ENCODE measurements at places on chromosomes 5 and 9. TPM values are rescaled to one million over a fixed set of nuclear protein-coding genes. Genes with fewer than 3 reads are reported as not detected.

VDAC1 gene
- total RNA-seq: 118 TPM

LCN12 gene
- total RNA-seq: not detected

SPATA31A7 gene
- total RNA-seq: not detected

TXNDC8 gene
- total RNA-seq: not detected

BARHL1 gene
- total RNA-seq: not detected

LHX2 gene
- total RNA-seq: not detected

HAPLN1 gene
- not detected for total RNA-seq

FAM219A gene
- total RNA-seq: 8.2 TPM

GPR150 gene
- 1.4 TPM for total RNA-seq

MCC gene
- 24.3 TPM for total RNA-seq

PRRX2 gene
- 4.4 TPM for total RNA-seq

CRHBP gene
- 5.1 TPM for total RNA-seq

ITK gene
- 3.4 TPM for total RNA-seq

STK32A gene
- total RNA-seq: 3.5 TPM

HSPB3 gene
- total RNA-seq: not detected

FAM120A gene
- total RNA-seq: 71.0 TPM

PTGDS gene
- 46.7 TPM for total RNA-seq

CCL27 gene
- not detected for total RNA-seq

TMC1 gene
- not detected for total RNA-seq

FBP1 gene
- 7.4 TPM for total RNA-seq

PCDHB13 gene
- total RNA-seq: 3.7 TPM

KCNV2 gene
- not detected for total RNA-seq

STARD4 gene
- total RNA-seq: 5.3 TPM

HSPA5 gene
- total RNA-seq: 125 TPM

CYFIP2 gene
- total RNA-seq: 12.1 TPM

SLC45A2 gene
- not detected for total RNA-seq

INSL4 gene
- total RNA-seq: not detected

PCDHB2 gene
- total RNA-seq: 9.8 TPM

MED10 gene
- total RNA-seq: 29.9 TPM

SLC4A9 gene
- total RNA-seq: not detected

CAVIN4 gene
- total RNA-seq: 0.33 TPM

MBLAC2 gene
- total RNA-seq: 10.0 TPM

FOXE1 gene
- not detected for total RNA-seq

PCDHGA12 gene
- total RNA-seq: 12.0 TPM

IL13 gene
- total RNA-seq: 0.33 TPM

KCNIP1 gene
- total RNA-seq: 1.0 TPM

SLIT3 gene
- total RNA-seq: 30.7 TPM

FBXO4 gene
- 34.7 TPM for total RNA-seq

DOLK gene
- total RNA-seq: 16.2 TPM

LIX1 gene
- not detected for total RNA-seq

SPINK5 gene
- total RNA-seq: under 0.01 TPM

SLCO6A1 gene
- not detected for total RNA-seq

CCDC69 gene
- total RNA-seq: 97.0 TPM

FOXD1 gene
- 0.32 TPM for total RNA-seq

CARTPT gene
- not detected for total RNA-seq

IFNB1 gene
- not detected for total RNA-seq

ZCCHC10 gene
- total RNA-seq: 13.6 TPM

DNAH5 gene
- 14.4 TPM for total RNA-seq

ARID3C gene
- total RNA-seq: not detected

SPINK6 gene
- total RNA-seq: not detected

ALDOB gene
- not detected for total RNA-seq

CBY3 gene
- total RNA-seq: not detected

ELOVL7 gene
- 7.5 TPM for total RNA-seq

BAAT gene
- total RNA-seq: not detected

TRIM36 gene
- 1.8 TPM for total RNA-seq

COL15A1 gene
- 13.9 TPM for total RNA-seq

IL9 gene
- total RNA-seq: not detected

CLTA gene
- 178 TPM for total RNA-seq

Data from breast epithelium (tissue), 4 donors.